ENCODE measurements at places on chromosomes 6 and 20. TPM values are rescaled to one million over a fixed set of nuclear protein-coding genes. Genes with fewer than 3 reads are reported as not detected.

DNA sequence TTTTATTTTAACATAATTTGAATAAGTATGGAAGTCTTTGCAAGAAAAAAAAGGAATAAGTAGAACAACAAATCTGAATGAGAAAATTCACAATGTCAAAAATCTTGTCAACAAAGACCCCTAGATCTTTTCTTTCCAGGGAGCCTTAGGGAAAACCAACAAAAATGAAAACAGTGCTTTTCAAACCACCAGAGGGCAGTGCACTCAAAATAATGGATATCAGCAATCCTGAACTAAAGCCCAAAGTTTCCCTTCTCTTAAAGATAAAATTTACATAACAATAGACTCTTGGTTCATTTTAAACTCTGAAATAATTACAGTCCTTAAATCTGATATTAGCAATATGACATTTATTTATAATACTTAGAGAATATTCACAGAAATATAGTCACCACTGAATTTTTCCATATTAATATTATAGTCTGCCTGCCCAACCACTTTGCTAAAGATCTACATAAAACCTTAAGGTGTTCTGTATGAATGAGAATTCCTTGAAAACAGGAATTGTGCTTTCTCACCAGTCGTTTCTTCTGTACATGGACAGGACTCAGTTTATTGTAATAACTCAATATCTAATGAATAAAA, 105.3 kb upstream of the BMP5 start:
- no peak overlapping the region for H3K27ac ChIP-seq
- no peaks in the 10 kb centered on the region for H3K36me3 ChIP-seq
- DNase-seq, result no peak
- no peaks in the 10 kb centered on the region for H3K4me1 ChIP-seq
- no peak overlapping the region for H3K4me3 ChIP-seq
- no peaks in the 10 kb centered on the region for H3K27me3 ChIP-seq

- DNase-seq, result no peak
- H3K27me3 ChIP-seq, result no peaks in the 10 kb centered on the region
- H3K27ac ChIP-seq, result no peak overlapping the region
- no peak overlapping the region for H3K4me3 ChIP-seq
Measured at GRCh38 chr6:127951172-127951917, 50.5 kb upstream of the THEMIS start.

DNA sequence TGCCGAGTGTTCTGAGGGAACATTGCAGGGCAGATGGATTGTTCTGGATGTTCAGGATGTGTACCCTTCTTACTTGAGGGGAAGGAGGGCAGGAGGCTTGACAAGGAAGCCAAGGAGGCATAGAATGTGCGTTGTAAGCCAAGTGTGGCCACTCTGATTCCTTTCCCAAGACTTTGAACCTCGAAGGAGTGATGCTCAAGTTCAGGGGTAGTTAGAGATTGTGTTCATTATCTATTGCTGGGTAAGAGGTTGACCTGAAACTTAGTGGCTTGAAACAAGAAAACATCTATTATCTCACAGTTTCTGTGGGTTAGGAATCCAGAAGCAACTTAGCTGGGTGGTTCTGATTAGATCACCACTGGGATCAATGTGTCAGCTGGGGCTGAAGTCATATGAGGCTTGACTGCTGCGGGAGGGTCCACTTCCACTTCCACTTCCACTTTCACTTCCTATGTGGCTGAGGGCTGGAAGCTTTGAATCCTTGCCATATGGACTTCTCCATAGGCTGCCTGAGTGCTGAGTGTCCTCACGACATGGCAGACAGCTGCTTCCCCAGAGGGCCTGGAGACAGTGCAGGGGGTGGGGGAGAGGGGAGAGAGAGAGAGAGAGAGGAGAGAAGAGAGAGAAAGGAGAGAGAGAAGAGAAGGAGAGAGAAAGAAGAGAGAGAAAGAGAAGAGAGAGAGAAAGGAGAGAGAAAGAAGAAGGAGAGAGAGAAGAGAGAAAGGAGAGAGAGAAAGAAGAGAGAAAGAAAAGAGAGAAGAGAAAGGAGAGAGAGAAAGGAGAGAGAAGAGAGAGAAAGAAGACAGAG, 6.9 kb upstream of the CD40 start:
- no peak for DNase-seq
- H3K36me3 ChIP-seq, result no peaks in the 10 kb centered on the region
- no peak overlapping the region for H3K27ac ChIP-seq
- H3K4me3 ChIP-seq, result no peak overlapping the region
- H3K4me1 ChIP-seq, result no peaks in the 10 kb centered on the region

- H3K36me3 ChIP-seq, result no peaks in the 10 kb centered on the region
- no peaks in the 10 kb centered on the region for H3K4me1 ChIP-seq
- no peaks in the 10 kb centered on the region for H3K27me3 ChIP-seq
- H3K27ac ChIP-seq, result no peak overlapping the region
- DNase-seq, result no peak
Measured at GRCh38 chr20:36435592-36436541, 105.5 kb upstream of the MYL9 start.

GRCh38 chr6:121403964-121404363, 31.5 kb upstream of the GJA1 start:
- no peak overlapping the region for H3K27ac ChIP-seq
- no peak for DNase-seq
- no peak overlapping the region for H3K4me3 ChIP-seq
- H3K4me1 ChIP-seq, result no peaks in the 10 kb centered on the region

DNA sequence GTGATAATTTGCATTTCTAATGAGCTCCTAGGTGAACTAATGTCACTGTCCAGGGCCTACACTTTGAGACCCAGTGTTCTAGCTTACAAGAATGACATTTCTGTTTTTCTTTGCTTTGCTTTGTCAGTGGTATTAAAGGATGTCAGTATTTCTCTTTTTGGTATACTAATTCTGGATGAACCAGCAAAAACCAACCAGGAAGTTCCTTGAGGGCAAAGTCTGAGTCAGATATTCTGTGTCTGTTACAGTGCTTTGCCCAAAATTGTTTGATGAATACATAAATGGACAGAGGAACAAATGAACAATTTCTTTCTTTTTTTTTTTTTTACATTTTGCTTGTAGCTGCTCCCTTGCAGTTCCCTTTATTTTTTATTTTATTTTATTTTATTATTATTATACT, 15.4 kb downstream of the COQ3 start:
- H3K4me3 ChIP-seq, result no peak overlapping the region
- no peaks in the 10 kb centered on the region for H3K4me1 ChIP-seq
- H3K36me3 ChIP-seq, result peaks cover 10% of the 10 kb centered on the region
- DNase-seq, result no peak
- H3K27ac ChIP-seq, result no peak overlapping the region

GRCh38 chr6:151414641-151415260, 23.4 kb upstream of the ZBTB2 start:
- no peaks in the 10 kb centered on the region for H3K4me1 ChIP-seq
- no peak overlapping the region for H3K4me3 ChIP-seq
- no peak overlapping the region for H3K27ac ChIP-seq

DNA sequence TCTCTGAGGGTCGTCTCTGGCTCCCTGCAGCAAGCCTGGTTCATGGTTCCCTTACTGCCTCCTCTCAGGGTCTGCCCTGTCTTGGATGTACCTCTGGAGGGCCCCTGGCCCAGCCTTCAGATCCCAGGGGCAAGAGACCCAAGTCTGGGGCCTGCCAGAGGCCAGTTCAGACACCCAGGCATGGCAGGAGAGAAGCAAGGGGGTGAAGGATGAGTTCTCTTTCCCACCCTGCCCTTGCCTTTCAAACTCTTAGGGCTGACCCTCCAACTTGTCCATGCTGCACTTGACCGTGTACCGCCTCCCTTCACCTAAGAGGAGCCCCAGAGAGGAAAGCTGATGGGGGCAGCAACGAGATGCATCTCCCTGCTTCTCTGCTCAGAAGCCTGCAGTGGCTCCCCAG, 4.2 kb downstream of the GDAP1L1 start:
- no peak for DNase-seq
- H3K27me3 ChIP-seq, result no peaks in the 10 kb centered on the region
- H3K36me3 ChIP-seq, result no peaks in the 10 kb centered on the region
- H3K4me3 ChIP-seq, result no peak overlapping the region

DNA sequence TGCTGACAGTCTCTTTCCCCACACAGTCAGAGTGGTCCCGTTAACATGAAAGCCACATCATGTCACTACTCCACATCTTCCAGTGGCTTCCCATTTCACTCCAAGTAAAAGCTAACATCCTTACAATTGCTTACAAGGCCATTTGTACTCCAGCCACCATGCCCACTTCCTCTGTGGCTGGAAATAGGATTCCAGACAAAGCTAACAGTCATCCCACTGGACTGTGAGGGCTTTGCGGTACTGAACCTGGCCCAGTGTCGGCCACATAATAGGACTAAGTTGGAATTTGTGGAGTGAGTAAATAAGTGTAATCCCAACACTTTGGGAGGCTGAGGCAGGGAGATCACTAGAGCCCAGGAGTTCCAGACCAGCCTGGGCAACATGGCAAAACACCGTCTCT, 10.9 kb downstream of the CCM2L start:
- H3K4me1 ChIP-seq, result peaks cover 13% of the 10 kb centered on the region
- no peak overlapping the region for H3K27ac ChIP-seq
- DNase-seq, result no peak

DNA sequence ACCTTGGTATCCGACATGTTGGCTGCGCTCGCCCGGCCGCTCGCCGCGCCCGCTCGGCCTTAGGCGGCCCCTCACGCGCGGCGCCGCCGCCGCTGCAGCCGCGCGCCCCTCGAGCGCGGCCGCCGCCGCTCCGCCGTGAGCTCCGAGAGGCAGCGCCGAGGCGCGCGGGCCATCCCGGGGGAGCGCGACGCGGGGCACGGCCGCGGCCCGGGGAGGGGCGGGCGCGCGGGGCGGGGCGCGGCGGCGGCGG, at the start of gene KIF13A:
Gene KIF13A, minus strand, starts transcription at position 189 of the 250 bp plus-strand sequence. Its CDS starts 172 bp downstream, at position 17.
- H3K27ac ChIP-seq, result peak within 1 kb of the TSS; percentile 95
- peak within 1 kb of the TSS; percentile 91 for H3K4me3 ChIP-seq
- H3K27me3 ChIP-seq, result no peaks in the 10 kb centered on the region
- H3K36me3 ChIP-seq, result no peaks in the 10 kb centered on the region
- peaks cover 24% of the 10 kb centered on the region for H3K4me1 ChIP-seq
- DNase-seq, result no peak

GRCh38 chr6:4727217-4727616, 49.0 kb upstream of the CDYL start:
- no peak for DNase-seq
- H3K4me1 ChIP-seq, result no peaks in the 10 kb centered on the region

DNA sequence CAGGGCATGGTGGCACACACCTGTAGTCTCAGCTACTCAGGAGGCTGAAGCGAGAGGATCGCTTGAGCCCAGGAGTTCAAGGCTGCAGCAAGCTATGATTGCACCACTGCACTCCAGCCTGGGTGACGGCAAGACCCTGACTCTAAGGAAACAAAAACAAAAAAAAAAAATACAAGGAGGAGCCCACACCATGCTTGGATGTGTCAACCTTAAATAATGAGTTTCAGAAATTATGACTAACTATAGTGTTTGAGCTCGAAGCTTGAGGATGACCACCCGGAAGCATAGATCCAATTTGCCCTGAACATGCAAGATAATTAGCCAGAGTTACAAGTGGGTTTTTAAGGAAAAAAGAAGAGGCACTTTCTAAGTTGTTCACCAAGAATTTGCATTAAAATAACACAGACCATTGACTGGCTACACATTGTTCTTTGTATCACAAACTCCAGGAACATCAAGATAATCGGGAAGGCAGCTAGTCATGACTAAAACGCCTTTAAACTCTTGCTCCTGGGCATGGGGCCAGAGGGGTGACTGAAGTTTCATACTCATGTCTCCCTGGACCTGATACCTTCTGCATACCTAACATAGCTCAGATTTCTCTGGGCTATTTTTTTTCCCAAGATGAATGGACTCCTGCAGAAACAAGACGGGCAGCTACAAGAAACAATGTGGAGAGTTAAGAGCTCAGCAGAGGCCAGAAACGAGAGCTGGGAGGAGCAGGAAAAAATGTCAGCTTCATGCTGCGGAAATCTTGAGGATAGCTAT, 289.6 kb downstream of the PREX1 start:
- no peak overlapping the region for H3K27ac ChIP-seq
- no peaks in the 10 kb centered on the region for H3K4me1 ChIP-seq
- no peak overlapping the region for H3K4me3 ChIP-seq
- H3K27me3 ChIP-seq, result peaks cover 3% of the 10 kb centered on the region

DNA sequence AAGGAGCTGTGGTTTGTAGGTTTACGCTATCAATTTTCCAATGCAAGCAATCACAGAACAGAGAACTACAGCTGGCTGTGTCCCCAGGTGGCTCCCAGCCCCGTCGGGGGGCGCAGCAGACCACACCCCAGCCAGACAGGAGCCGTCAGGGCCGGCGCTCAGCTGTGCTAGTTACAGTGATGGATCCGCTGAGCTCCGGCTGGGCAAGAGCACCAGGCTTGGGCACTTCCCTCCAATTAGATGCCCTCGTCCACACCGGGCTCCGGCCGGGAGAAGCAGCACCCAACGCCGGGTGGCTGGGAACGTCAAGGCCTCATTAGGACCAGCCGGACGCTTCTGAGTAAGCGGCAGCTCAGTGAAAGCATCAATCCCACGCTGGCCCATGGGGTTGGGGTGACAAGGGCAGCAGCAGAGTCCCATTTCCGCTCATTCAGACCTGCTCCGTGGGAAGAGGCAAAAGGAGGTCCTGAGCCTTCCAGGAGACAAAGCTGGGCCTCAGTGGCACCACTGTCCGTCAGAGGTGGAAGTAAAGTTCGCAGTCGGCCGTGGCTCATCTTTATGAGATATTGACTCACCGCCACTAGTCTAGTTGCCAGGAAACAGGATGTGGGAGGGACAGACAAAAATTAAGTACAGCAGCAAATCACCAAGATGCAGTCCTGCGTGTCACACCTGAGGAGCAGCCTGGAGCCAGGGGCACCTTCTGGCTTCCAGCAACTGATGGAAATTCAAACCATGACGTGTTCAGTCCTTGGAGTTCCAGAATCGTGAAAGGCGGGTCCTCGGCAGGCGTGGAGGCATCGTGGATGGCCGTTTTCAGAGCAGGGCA, 164.1 kb downstream of the TAF4 start:
- H3K4me1 ChIP-seq, result peaks cover 6% of the 10 kb centered on the region
- no peak overlapping the region for H3K27ac ChIP-seq
- no peak for DNase-seq
- H3K27me3 ChIP-seq, result no peaks in the 10 kb centered on the region

- DNase-seq, result no peak
- no peak overlapping the region for H3K4me3 ChIP-seq
- no peaks in the 10 kb centered on the region for H3K36me3 ChIP-seq
- no peak overlapping the region for H3K27ac ChIP-seq
- no peaks in the 10 kb centered on the region for H3K4me1 ChIP-seq
- no peaks in the 10 kb centered on the region for H3K27me3 ChIP-seq
Measured at GRCh38 chr20:15763366-15763765, 809.9 kb downstream of the KIF16B start.

GRCh38 chr6:88612631-88613030, 350.8 kb downstream of the RNGTT start:
- H3K27ac ChIP-seq, result no peak overlapping the region
- DNase-seq, result no peak
- no peak overlapping the region for H3K4me3 ChIP-seq
- no peaks in the 10 kb centered on the region for H3K36me3 ChIP-seq
- H3K4me1 ChIP-seq, result no peaks in the 10 kb centered on the region

GRCh38 chr6:16324606-16325225, 86.3 kb downstream of the GMPR start:
- H3K4me1 ChIP-seq, result peaks cover 41% of the 10 kb centered on the region
- H3K27me3 ChIP-seq, result no peaks in the 10 kb centered on the region
- H3K4me3 ChIP-seq, result no peak overlapping the region
- peaks cover 6% of the 10 kb centered on the region for H3K36me3 ChIP-seq

CDH26 gene
- total RNA-seq, result 3.0 TPM

C6orf15 gene
- not detected for total RNA-seq

RAET1L gene
- total RNA-seq, result 75.1 TPM

CDH22 gene
- total RNA-seq, result 2.3 TPM

PACSIN1 gene
- total RNA-seq, result not detected

TNXB gene
- 102 TPM for total RNA-seq

All from esophagus squamous epithelium (tissue), 5 donors.